B cell (primary cell): ENCODE measurements at places on chromosomes 7 and 10.

GRCh38 chr7:42095791-42096190 is 141.2 kb downstream of the GLI3 start:
- DNase-seq, result no peak

- DNase-seq, result peak; percentile 53
Observed at GRCh38 chr7:4713183-4713784, 31.2 kb downstream of the FOXK1 start.

GRCh38 chr10:78921895-78922294 is 146.9 kb upstream of the ZMIZ1 start:
- DNase-seq, result no peak

DNA sequence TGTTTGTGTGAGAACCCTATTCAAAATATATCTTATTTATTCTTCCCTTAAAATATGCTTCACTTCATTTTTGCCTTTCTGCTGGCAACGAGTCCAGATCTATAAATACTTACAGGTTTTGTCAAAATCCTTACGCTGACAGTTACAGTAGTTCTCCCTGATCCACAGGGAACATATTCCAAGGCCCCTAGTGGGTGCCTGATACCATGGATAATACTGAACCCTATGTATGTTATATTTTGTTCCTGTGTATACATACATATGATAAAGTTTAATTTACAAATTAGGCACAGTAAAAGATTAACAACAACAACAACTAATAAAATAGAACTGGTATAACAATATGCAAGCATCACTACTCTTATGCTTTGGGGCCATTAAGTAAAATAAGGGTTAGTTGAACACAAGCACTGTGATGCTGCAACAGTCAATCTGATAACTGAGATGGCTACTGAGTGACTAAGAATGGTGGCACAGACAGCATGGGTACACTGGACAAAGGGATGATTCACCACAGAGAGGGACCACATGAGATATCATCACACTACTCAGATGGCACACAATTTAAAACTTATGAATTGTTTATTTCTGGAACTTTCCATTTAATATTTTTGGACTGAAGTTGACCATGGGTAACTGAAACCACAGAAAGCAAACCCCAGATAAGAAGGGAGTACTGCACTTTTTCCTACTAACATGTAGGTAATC is 29.4 kb upstream of the PCGF5 start:
- no peak for DNase-seq

DNA sequence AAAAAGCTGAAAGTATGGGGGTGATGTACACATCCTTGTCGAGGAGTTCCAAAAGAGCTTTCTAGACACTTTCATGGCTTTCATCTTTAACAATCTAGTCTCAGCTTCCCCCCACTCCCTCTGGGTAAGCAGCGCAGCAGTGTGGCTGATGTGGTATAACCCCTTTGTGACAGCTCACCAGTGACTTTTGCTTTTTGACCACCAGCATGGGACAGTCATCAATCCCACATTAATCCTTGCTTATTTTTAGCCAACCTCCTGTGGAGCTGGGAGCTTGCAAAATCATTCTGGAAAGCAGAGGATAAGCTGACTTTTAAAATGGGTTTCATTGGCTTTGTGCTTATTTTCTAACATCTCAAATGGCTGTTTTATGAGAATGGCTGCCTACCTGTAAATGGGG is 272.7 kb downstream of the HDAC9 start:
- no peak for DNase-seq

DNA sequence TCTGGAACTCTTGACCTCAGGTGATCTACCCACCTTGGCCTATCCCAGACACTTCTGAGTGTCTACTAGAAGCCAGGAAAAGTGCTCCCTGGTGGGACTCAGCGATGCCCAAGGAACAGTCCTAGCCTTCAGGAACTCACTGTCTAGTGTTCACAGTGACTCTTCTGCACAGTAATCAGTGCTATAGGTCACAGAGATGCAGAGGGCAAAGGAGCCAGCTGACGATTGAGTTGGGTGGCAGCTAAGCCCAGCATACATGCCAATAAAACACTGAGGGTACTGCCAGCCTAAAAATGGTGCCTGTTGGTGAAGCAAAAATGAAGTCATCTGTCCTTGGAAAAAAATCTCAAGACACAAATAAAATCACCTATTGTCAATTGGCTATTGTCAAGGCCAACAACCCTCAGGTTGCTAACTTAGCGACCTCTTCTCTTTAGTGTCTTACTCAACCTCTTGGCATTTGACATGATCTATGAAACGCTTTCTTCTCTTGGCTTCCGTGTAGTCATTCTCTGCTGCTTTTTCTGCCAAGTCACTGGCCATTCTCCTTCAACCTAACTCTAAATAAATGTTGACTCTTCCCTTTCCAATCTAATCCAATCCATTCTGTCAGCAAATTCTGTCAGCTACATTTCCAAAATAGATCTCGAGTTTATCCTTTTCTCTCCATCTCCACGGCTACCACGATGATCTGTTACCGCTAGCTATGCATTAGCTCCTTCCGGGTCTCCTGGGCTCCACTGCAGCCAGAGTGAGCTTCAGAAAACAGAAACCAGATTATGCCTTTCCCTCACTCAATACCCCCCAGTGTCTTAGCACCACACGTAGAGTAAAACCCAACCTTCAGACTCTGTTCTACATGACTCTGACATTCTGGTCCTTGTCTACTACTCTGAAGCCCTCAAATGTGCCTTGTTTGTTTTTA is 99.2 kb downstream of the ATXN7L1 start:
- DNase-seq, result no peak

- DNase-seq, result no peak
Observed at GRCh38 chr7:122988333-122988732, 7.2 kb downstream of the TAS2R16 start.

DNA sequence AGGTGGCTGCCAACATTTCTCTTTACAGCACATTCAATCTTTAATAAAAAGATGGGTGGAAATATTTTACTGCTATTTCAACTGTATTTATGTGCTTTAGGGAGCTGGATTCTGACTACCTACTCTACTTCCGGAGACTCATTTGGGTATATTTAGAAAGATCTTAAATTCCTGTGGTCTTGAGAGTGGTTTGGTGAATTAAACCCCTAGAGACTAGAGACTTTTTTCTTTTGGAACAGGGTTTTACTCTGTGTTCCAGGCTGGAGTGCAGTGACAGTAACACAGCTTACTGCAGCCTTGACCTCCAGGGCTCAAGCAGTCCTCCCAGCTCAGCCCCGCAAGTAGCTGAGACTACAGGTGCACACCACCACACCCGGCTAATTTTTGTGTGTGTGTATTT is 79.0 kb upstream of the HABP2 start:
- DNase-seq, result no peak

DNA sequence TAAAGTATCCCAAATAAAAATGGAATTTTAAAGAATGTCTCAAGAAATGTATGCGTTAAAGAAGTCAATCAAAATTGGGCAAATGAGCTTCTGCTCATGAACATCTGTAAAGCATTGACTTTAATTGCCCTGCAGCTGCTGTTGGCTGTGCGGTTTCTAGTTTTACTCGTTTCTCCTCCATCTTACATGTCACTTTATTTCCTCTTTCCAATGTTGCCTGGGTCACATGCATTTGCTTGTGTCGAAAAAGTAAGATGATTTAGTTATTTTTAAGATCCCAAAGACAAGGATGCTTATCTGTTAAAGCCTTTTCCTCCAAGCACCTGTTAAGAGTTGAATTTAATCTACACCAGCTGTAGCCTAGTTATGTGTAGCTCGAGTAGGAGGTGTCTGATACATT is 310.4 kb downstream of the EXOC4 start:
- no peak for DNase-seq

DNA sequence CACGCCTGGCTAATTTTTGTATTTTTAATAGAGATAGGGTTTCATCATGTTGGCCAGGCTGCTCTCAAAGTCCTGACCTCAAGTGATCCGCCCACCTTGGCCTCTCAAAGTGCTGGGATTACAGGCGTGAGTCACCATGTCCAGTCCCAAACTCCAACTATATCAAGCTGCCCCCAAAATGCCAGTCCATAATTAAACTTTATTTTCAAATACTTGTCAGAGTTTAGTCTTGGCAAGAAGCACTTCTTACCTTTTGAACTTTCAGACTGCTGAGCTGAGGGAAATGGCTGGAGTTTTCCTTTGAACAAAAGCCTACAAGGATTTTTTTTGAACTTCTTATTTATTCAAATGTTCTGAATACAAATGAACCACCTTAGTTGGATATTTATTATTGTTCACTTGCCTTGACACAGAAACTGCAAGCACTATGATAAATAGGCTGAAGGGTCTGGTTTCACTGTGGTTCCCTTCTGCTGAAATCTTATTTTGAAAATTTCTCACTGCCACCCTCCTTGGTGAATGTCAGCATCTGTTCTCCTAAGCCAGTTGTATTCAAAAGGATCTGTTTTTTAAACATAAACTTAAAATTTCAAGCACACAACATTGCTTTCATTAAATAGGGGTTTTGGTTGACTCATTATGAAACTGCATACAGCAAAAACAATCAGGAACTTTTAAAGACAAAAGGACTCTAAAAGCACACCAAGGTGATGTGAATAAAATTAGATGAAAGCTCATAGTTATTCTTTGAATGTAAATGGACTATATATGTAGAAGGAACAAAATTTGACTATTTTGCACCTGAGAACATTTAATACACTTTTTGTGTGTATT is 101.7 kb upstream of the SLC26A5 start:
- no peak for DNase-seq

DNA sequence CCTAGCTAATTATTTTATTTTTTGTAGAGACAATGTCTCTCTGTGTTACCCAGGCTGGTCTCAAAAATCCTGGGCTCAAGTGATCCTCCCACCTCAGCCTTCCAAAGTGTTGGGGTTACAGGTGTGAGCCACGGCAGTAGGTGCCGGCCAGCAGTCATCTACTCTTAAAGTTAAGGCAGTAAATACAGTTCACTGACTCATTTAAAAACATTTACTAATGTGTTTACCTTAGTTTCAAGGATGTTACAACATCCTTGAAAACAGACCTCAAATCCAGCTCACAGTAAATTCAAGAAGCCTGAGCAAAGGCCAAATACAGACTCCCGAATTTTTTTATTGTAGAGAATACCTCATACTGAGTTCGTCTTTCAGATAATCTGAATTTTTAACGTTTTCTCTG is 29.6 kb upstream of the ABCB4 start:
- no peak for DNase-seq

DNA sequence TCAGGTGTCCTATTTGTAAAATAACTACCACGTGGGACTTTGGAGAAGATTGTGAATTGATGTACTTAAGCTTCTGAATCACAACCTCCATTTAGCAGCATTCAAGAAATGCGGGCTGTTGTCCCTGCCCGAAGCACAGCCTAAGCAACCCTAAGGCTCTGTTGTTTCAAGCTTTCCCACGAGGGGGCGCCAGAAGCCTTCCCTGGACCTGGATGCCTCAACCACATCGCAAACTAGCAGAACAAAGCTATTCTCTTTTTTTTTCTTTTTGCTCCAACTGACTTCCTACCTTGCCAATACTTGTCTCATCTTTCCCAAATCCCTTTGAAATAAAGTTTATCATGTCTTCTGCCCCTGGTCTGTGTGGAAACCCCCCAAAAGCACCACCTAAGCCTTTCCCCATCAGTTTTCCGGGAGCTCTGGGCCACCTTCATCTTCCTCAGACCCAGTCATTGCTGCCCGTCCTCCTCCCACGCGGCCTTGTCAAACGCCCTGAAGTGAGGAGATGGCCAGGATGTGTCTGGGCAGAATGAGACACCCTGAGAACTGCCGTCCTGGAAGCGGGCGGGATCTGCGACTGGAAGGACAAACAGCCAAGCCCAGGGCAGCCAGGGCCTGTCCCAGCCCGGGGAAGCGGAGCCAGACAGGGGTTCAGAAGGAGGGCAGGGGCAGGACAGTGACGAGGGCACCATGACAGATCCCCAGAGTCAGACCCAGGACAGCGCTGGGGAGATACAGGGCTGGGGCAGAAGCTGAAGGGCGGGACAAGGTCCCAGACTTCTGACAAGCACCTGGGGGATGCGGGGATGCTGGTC is 112.7 kb downstream of the SLIT1 start:
- DNase-seq, result peak; percentile 78

- DNase-seq, result no peak
Observed at GRCh38 chr7:36128448-36129047, 24.5 kb upstream of the EEPD1 start.

DNA sequence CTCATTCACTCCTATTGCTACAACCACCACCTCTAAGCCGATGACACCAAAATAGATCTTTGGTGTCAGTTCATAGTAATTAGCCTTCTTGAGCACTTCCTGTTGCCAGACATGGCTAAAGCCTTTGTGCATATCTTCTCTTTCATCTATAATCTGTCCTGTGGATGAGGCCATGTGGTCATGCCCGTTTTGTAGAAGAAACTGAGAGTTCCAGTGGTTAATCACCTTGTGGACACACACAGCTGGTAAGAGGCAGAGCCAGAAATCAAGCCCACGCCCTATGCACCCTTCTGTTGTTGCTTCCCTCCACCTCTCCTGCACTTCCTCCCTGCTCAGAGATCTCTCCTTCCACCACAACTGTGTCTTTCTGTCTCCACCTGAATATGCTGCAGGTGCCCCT is 285.1 kb upstream of the PFKP start:
- DNase-seq, result no peak

DNA sequence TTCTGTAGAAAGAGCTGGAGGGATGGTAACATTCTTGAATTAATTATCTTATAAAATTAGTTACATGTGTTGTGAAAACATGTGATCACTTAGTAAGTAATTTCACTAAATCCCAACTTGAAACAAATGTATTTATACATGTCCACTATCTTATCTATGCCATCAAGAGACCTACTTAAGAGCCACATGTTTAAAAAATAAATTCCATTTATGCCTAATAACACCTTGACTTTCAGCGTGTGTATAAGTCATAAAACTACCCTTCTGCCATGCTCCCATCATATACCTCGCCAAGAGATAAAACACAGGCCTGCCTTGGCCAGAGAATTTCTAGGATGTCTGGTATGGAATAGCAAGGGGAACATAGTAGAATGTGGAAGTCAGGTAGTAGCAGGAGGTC is 37.3 kb downstream of the LIPJ start:
- DNase-seq, result no peak

GRCh38 chr10:113430634-113431397 is 122.0 kb upstream of the HABP2 start:
- no peak for DNase-seq

GRCh38 chr7:3289996-3290395 is 11.1 kb upstream of the SDK1 start:
- DNase-seq, result no peak

GRCh38 chr10:133326745-133327650 is 9.7 kb downstream of the CALY start:
- DNase-seq, result no peak

GRCh38 chr10:102621443-102622325 is 22.6 kb upstream of the TRIM8 start:
- no peak for DNase-seq

GRCh38 chr10:6342096-6342685 is 139.5 kb downstream of the PFKFB3 start:
- DNase-seq, result no peak

DNA sequence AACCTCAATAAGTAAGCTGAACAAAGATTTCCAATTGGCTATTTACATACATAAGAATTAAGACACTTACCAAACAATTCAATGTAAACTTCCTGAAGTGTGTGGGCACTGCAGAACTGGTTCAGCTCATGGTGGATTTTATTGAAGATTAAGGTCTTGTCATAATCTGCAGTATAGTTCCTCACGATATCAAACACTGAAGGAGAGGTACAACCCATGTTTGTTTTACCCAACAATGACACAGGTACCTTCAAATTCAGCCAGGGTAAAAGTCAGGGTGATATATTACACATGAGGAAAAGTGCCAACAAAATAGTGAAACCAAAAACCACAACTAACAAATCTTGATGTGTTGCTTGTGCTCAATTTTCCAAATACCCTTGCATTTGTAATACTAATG is 10.0 kb downstream of the ERLIN1 start:
- DNase-seq, result no peak

GRCh38 chr7:43625980-43626379 is 43.1 kb downstream of the STK17A start:
- peak; percentile 36 for DNase-seq
